Fibroblast of skin of abdomen (primary cell): ENCODE measurements at places on chromosomes 2 and 18.
A peak's percentile ranks its signal among the peaks of the same experiment; 100 is the strongest.

GRCh38 chr2:121903037-121903689 lies 147.7 kb downstream of the TSN start:
- peak; percentile 8 for DNase-seq

DNA sequence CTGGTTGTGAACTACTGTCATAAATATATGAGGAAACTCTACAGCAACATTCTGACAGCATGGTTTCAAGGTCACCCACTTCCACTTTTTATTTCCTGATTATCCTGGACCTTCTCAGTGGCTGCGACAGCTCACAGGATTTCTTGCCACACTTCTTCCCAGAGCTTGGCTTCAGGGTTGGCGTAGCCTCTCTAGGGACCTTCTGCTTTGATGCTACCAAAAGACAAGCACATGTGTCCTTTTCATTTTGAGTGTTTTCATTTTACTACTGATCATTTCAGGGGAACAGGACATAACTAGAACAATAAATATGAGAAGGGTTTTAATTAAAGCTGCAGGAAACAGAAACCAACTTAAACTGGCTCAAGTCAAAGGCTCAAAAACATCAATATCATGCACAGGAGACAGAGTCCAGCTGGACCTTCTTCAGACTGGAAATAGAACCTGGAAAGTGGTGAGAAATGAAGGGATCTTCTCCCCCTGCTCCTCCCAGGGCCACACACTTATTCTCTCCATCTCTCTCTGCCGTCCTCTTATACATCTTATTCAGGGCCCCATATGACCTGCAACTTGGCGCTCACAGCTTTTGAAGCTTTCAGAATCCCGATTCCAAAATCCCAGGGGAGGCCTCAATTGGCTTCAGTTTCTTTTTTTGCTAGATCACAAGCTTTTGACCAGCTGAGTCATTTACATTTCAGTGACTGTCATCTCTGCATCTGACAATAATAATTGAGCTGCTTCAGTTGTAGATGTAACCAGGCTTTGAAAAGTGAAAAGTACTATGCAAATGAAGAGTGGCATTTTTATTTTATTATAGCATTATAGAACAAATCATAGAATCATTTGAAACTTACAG lies 9.7 kb downstream of the VIT start:
- DNase-seq = no peak

DNA sequence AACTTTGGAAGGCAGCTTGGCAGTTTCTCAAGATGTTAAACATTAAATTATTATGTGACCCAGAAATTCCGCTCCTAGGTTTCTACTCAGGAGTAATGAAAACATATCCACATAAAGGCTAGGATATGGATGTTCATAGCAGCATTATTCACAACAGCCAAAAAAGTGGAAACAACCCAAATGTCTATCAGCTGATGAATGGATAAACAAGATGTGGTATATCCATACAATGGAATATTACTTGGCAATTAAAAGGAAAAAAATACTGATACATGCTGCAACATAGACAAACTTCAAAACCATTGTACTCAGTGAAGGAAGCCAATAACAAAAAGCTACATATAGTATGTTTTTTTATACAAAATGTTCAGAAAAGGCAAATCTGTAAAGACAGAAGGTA lies 12.4 kb upstream of the FAM228A start:
- DNase-seq = no peak

DNA sequence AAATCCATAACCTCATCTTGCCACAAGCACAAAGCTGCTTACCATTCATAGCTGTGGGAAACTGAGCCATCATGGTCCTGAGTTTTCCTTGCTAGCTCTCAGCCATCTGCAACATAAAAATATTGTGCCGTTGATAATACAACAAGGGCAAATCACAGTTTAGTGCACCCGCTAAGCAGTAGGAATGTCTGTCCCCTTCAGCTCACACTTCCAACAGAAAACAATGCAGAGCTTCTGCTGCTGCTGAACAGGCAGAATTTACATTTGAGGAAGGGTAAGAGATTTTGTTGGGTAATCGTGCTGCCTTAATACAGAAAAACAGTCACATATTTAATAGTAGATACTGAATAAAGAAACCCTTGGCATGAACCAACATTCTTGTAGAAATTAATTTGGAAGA lies 32.3 kb downstream of the ITSN2 start:
- DNase-seq = no peak

- no peak for DNase-seq
Observed at GRCh38 chr2:68692511-68692910, 42.1 kb upstream of the ARHGAP25 start.

DNA sequence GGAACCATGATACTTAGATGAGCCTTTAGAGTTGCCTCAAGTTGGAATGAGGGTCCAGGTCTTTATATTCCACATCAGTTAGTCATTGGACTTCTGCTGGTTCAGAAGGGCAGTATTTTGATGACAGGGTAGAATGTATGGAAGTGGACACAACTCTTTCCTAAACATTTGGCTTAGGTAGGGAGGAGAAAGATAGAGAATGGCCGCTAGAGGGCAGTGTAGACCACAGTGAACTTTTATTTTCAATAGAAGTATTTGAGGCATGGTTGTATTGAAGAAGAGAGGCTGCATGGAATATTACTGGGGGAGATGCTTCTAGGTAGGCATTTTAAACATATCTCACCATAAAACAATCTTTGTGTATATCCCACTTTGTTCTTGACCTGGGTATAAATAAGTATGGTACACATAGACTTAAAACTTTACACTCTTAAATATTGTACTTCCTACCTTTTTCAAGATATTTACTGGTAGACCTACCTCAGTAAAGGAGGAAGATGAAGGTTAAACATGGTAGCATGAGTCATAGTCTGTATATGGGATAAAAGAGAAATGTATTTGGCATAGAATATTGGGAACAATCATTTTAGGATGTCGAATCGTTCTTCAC lies 497.6 kb upstream of the FAM98A start:
- peak; percentile 69 for DNase-seq

- DNase-seq = no peak
Observed at GRCh38 chr18:63046375-63046774, 273.2 kb downstream of the BCL2 start.

GRCh38 chr2:238379096-238379810 lies 47.5 kb upstream of the ASB1 start:
- no peak for DNase-seq

DNA sequence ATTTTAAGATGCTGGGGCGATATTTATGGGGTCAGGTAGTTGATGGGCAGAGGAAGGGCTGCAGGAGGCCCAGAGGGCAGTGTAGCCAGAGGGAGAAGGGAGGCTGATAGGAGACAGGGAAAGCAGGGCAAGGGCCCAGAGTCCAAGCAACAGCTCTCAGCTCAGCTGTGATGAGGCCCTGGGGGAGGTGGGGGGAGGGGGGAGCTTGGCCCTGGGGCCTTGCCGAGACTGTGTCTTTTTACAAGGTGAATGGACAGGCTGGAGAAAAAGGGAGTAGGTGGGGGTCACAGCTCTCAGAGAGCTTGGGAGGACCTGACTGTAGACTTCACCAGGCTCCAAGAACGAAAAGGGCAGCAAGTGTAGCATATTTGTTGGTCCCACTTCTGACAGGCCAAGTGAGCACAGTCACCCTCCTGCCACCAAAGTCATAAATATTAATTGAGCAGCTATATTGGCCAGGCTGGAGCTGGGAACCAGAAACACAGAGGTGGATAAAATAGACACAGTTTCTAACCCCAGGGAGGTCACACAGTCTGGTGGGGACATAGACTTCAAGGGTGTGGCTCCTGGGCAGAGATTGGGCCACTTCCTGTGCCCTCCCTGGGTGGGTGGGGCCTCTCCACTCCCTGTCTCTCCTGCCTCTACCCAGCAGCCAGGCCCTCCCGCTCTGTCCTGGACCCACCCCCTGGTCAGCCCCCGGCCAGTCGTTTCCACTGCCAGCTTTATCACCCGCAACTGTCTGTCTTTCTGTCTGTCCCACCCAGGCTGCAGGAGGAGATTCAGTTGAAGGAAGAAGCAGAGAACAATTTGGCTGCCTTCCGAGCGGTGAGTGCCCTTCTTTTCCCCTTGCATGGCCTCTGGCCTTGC lies 1.4 kb downstream of the DES start:
- DNase-seq = no peak

- DNase-seq = peak; percentile 13
Observed at GRCh38 chr2:27494284-27494943, 586 bp downstream of the FNDC4 start.

- no peak for DNase-seq
Observed at GRCh38 chr2:219976871-219977270, 349.4 kb downstream of the SLC4A3 start.

DNA sequence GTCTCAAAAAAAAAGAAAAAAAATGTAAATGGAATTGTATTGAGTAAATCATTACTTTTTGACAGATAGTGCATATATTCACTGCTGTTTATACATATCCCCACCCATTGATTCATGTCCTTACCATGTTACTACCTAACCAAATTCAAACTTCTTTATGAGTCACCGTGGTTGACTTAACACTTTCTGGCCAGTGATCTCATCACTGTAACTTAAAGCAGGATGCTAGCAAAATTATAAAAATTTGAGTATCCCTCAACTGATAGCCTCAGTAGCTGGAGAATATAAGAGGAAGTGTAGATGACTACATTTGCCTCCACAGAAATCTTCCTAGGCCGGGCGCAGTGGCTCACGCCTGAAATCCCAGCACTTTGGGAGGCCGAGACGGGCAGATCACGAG lies 13.4 kb downstream of the CNOT9 start:
- peak; percentile 79 for DNase-seq

- DNase-seq = no peak
Observed at GRCh38 chr2:94622113-94622618, 249.1 kb upstream of the TEKT4 start.

DNA sequence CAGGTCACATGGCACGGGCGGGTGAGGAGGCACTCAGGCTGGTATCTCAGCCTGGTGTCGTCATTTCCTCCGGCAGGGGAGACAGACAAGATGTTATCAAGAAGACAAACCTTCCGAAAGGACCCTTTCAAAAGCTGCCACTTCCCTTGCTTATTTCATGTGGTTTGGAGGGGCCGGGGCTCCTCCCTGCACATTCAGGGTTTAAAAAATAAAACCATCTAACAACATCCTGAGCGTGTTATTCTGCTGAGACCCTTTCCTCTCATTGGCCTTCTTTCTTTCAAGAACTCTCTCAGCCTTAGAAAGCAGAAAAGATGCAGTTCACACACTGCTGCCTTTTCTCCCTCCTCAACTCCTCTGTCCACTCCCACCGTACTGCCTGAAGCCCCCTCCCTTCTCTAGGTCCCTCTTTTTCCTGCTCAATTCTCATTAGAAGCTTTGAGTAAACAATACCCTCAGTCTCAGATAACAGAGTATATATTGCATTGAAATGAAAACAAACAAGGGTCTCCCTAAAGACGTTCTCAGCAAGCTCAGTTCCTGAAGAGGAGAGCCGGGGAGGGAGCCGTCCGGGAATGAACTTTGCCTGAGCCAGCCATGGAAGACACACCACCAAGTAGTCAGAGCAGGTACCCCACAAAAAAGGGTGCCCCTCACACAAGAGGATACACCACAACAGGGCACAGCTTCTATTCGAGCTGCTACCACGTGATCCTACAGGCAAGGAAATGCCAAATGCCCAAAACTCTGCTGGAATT lies 9.7 kb downstream of the SMAD7 start:
- no peak for DNase-seq

GRCh38 chr2:219399716-219400478 lies 12.2 kb upstream of the DNPEP start:
- no peak for DNase-seq

GRCh38 chr2:63700271-63700670 lies 111.5 kb downstream of the MDH1 start:
- DNase-seq = peak; percentile 81

DNA sequence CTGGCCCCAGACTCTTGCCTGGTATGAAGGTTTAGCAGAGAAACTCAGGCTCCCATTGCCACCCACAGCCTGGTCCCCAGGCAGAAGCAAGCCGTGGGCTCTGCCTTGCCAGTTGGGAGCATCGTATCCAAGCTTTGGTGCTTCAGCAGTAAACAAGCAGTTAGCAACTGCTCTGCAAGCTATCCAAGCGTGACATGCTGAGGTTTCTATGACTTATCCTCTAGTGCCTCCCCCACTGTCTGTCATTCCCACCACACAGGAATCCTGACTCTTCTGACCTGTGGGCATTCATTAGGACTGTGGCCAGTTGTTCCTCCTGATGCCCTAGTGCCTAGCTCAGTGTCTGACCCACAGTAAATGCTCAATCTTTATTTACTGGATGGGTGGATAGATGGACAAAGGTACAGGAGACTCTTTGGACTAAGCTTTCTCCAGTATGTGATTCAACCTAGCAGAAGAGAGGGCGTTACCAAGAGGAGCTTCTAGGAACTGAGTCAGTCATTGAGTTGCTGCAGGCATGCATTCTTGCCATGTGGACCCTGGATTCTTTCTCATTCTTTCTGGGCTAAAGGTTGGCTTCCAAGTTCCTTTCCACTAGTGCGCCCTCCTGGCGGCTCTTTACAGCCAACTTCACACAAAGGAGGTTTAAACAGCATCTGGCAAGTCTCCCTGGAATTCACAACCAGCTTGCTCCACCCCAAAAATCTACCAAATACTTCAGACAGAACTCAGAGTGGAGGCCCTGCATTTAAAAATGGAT lies 40.6 kb upstream of the MRPL19 start:
- DNase-seq = peak; percentile 99

GRCh38 chr2:214577769-214578168 lies 166.9 kb downstream of the VWC2L start:
- DNase-seq = peak; percentile 26

DNA sequence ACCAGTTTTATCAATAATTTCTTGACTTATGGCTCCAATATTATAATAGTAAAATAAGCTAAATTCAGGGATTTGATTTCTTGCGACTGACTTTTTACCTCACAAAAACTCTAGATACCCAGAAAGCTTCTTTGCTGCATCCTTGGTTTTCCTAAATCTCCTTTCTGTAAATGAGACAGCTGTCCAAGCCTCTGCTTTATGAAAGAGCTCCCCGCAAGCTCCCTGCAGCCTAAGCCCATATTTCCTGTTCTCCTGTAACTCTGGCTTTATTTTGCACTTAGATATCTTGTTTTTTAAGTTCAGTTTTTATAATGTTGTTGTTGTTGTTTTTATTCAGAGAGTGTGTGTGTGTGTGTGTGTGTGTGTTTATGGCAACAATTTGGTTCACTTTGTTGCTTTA lies 361.7 kb upstream of the PKDCC start:
- no peak for DNase-seq
